ENCODE measurements at places on chromosomes 3 and 15. TPM values are rescaled to one million over a fixed set of nuclear protein-coding genes. Genes with fewer than 3 reads are reported as not detected.

DNA sequence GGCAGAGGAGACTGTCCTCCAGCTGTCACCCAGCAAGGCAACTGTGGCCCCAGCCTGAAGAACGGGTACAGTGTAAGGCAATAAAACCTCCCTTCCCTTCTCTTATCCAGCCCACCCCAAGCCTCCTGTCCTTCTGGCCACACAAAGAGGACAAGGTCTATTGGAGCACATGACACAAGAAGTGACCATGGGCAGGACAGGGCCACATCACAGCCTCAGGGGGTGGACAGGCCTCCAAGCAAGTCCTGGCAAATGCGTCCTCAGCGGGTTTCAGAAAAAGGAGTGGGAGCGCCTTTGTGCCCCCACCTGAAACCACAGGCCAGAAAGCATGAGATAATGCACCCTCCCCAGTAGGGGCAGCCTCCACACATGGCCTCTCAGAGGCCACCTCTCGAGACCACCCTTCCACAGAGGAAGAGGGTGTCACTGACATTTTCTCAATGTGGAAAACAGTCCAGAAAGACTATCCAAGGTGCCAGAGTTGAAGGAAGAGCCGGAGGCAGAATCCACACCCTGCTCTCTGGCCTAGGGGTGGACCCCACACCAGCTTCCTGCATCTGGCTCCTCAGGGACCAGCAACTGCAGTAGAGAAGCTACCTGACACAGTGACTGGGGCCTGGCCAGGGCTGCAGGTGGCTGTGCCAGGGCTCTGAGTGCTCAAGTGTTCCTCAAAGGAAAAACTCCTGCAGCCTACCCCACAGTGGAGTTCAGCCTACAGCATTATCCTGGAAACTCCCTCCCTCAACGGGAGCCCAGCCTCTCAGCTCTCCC is 43.9 kb downstream of the CCDC12 start:
- H3K27me3 ChIP-seq, result no peaks in the 10 kb centered on the region
- DNase-seq, result no peak
- H3K4me1 ChIP-seq, result peaks cover 58% of the 10 kb centered on the region
- H3K27ac ChIP-seq, result no peak overlapping the region
- 0 out of 2 replicates have a peak, but pooled peaks cover 5% of the 10 kb centered on the region for H3K36me3 ChIP-seq

- H3K4me1 ChIP-seq, result peaks cover 5% of the 10 kb centered on the region
- H3K27ac ChIP-seq, result no peak overlapping the region
- no peaks in the 10 kb centered on the region for H3K36me3 ChIP-seq
- H3K27me3 ChIP-seq, result no peaks in the 10 kb centered on the region
Measured at GRCh38 chr3:101868534-101869464, 19.5 kb downstream of the NFKBIZ start.

Gene TGM4
- not detected for polyA plus RNA-seq

Gene GXYLT2
- 1.2 TPM for polyA plus RNA-seq
